Endothelial cell of umbilical vein (primary cell): ENCODE measurements at places on chromosomes 6 and 20. TPM values are rescaled to one million over a fixed set of nuclear protein-coding genes. Genes with fewer than 3 reads are reported as not detected.

GRCh38 chr6:110708295-110708950, 106.8 kb downstream of the CDK19 start:
- no peak overlapping the region for H3K4me3 ChIP-seq
- H3K36me3 ChIP-seq = no peaks in the 10 kb centered on the region
- no peak overlapping the region for H3K27ac ChIP-seq
- DNase-seq = no peak

Gene SNRPB2
- total RNA-seq = 76.0 and 81.2 TPM in 2 replicates

DNA sequence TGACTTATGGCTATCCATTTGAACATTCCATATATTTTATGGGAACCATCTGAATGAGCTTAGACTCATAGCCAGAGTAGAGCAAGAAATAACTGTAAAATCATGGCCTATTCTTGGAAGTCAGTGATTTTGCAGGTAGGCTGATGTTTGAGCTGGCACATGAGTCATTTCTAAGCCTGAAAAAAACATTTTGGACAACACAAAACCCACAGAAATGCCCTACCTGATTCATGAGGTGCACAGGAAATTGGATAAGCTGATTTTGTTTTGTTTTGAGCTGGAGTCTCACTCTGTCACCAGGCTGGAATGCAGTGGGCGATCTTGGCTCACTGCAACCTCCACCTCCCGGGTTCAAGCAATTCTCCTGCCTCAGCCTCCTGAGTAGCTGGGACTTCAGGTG, 443.0 kb downstream of the PKHD1 start:
- no peak overlapping the region for H3K4me3 ChIP-seq
- no peaks in the 10 kb centered on the region for H3K27me3 ChIP-seq
- no peaks in the 10 kb centered on the region for H3K36me3 ChIP-seq
- H3K4me1 ChIP-seq = no peaks in the 10 kb centered on the region
- H3K27ac ChIP-seq = no peak overlapping the region

GRCh38 chr6:34386316-34387137, 5.9 kb downstream of the NUDT3 start:
- H3K4me3 ChIP-seq = no peak overlapping the region
- no peak overlapping the region for H3K27ac ChIP-seq
- no peaks in the 10 kb centered on the region for H3K27me3 ChIP-seq
- H3K36me3 ChIP-seq = no peaks in the 10 kb centered on the region

GRCh38 chr20:24998631-24999445, 6.3 kb upstream of the APMAP start:
- no peaks in the 10 kb centered on the region for H3K27me3 ChIP-seq
- H3K36me3 ChIP-seq = no peaks in the 10 kb centered on the region
- H3K27ac ChIP-seq = no peak overlapping the region
- peaks cover 2% of the 10 kb centered on the region for H3K4me1 ChIP-seq
- DNase-seq = no peak

DNA sequence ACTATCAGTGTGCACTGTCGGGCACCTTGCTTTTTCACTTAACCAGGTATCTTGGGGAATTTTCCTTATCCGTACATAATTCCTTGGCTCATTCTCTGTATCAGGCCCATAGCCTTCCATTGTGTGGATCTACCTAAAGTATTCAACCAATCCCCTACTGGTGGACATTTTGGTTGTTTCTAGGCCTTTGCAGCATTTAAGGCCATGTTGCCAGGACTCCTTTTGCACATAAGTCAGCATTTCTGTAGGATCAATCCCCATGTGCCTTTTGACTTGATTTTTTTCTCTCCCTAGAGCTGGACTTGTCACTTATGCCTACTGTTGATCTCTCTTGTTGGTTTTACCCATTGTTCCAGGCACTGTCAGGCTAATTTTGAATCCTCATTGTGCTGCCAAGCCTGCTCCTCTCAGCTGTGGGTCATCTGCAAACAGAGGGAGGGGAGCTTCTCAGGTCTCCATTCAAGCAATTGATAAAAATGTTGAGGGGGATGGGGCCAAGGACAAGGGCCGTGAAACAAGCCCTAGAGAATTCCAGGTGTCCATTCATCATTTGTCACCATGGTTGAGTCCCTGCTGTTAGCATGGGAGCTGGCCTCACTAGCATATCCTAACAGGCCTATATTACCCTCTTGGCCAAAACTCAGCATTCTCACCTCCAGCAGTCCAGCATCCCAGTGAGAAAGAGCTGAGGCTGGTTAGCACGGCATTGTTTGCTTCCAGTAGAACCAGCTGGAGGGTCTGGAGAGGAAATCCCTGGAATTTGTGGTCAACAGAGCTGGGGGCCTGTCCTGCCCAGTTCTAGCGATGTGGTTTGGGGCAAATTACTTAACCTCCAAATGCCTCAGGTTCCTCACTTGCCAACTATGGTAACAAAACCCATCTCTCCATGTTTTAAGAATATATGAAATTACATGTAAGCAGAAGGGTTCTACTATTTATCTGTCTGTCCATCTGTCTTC, 178.4 kb downstream of the MRPL14 start:
- no peaks in the 10 kb centered on the region for H3K36me3 ChIP-seq
- no peaks in the 10 kb centered on the region for H3K4me1 ChIP-seq

Gene TMEM217
- 6.5 and 6.8 TPM in 2 replicates for total RNA-seq

GRCh38 chr20:13549451-13549850, 89.3 kb downstream of the TASP1 start:
- H3K36me3 ChIP-seq = no peaks in the 10 kb centered on the region
- DNase-seq = peak; percentile 75
- no peak overlapping the region for H3K27ac ChIP-seq
- no peaks in the 10 kb centered on the region for H3K4me1 ChIP-seq
- no peak overlapping the region for H3K4me3 ChIP-seq

- peak overlapping the region; percentile 24 for H3K4me3 ChIP-seq
- H3K36me3 ChIP-seq = no peaks in the 10 kb centered on the region
- no peak for DNase-seq
- H3K27ac ChIP-seq = no peak overlapping the region
- H3K27me3 ChIP-seq = peaks cover 66% of the 10 kb centered on the region
- peaks cover 17% of the 10 kb centered on the region for H3K4me1 ChIP-seq
Observed at GRCh38 chr20:2751878-2752566, 48.4 kb downstream of the CPXM1 start.

DNA sequence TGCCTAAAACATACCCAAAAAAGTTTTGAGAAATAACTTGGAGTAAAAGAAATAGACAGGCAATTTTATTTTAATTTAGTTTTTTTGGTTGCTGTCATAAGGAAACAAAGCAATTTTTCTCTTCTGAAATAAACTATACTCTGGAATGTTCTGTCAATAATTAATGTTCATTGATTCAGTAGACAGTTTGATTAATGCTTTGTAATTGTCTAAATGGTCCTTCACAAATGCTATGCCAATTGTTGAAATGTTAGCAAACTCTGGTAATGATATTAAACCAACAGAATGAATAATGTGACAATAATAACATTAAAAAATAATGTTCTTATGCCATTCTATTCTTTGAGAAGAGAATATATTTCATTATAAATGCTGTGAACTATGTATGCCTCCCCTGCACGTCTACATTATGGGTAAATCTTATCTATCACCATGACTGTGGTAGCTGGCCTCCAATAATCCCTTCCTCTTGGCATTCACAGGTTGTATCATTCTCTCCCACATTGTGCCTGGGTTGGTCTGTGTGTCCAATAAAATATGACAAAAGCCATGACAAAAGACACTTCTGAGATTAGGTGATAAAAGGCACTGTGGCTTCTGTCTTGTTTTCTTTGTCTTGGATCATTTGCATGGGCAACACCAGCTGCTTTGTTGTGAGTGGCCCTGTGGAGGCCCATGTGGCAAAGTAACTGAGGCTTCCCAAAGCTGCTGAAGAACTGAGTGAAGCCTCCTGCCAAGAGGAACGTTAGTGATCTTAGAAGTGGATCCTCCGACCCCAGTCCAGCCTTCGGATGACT, 25.1 kb downstream of the IL20RA start:
- DNase-seq = no peak
- H3K36me3 ChIP-seq = no peaks in the 10 kb centered on the region
- H3K27ac ChIP-seq = no peak overlapping the region
- no peak overlapping the region for H3K4me3 ChIP-seq
- no peaks in the 10 kb centered on the region for H3K4me1 ChIP-seq

DNA sequence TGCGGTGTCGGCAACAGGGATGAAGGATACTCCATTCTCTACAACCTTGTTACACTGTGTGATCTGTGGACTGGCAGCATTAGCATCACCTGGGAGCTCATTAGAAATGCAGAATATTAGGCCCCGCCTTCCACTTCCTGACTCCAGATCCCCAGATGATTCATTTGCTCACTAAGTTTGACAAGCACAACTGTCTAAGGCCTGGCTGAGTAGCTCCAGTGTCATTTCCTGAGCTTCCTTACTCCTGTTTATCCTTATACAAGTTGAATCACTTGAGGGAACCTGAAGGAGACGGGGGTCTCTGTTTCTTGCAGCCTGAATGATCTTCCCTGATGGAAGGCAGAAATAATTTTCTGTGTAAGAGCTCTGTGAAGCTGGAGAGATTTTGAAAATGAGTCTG, 32.7 kb upstream of the PROKR2 start:
- DNase-seq = peak; percentile 56
- no peak overlapping the region for H3K27ac ChIP-seq
- no peaks in the 10 kb centered on the region for H3K36me3 ChIP-seq
- H3K4me3 ChIP-seq = no peak overlapping the region
- H3K4me1 ChIP-seq = peaks cover 23% of the 10 kb centered on the region

Gene TRDN
- total RNA-seq = not detected in 2 replicates

DNA sequence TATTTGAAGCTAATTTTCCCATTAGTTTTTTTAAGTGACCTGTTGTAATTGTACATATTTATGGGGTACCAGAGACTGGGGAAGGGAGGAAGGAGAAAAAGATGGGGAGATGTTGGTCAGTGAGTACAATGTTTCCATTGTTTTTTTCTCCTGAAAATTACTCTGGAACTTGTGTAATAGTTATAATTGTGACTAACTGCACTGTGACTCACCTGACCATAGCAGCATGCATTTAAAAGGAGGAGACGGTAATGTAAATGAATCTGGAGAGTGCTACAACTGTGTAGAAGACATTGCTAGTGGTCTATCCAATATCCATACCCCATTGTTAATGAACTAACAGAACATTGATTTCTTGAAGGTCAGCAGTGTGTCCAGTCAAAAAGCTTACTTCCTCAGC, 133.4 kb downstream of the RFPL4B start:
- no peak overlapping the region for H3K4me3 ChIP-seq
- H3K36me3 ChIP-seq = no peaks in the 10 kb centered on the region
- H3K4me1 ChIP-seq = peaks cover 4% of the 10 kb centered on the region
- H3K27ac ChIP-seq = no peak overlapping the region
- DNase-seq = no peak
- no peaks in the 10 kb centered on the region for H3K27me3 ChIP-seq

- no peak for DNase-seq
- H3K4me3 ChIP-seq = no peak overlapping the region
- no peaks in the 10 kb centered on the region for H3K36me3 ChIP-seq
- no peaks in the 10 kb centered on the region for H3K27me3 ChIP-seq
- H3K4me1 ChIP-seq = no peaks in the 10 kb centered on the region
Observed at GRCh38 chr6:118980063-118980462, 45.1 kb upstream of the MCM9 start.

GRCh38 chr6:4155848-4156466, 20.6 kb upstream of the ECI2 start:
- DNase-seq = peak; percentile 84
- no peaks in the 10 kb centered on the region for H3K27me3 ChIP-seq
- H3K36me3 ChIP-seq = no peaks in the 10 kb centered on the region
- H3K4me3 ChIP-seq = no peak overlapping the region
- H3K4me1 ChIP-seq = peaks cover 2% of the 10 kb centered on the region

Gene STMND1
- not detected in 2 replicates for total RNA-seq

Gene IL17F
- not detected in 2 replicates for total RNA-seq

Gene ABHD12
- total RNA-seq = 36.0 and 39.6 TPM in 2 replicates

Gene NFKBIE
- 15.6 and 19.0 TPM in 2 replicates for total RNA-seq

DNA sequence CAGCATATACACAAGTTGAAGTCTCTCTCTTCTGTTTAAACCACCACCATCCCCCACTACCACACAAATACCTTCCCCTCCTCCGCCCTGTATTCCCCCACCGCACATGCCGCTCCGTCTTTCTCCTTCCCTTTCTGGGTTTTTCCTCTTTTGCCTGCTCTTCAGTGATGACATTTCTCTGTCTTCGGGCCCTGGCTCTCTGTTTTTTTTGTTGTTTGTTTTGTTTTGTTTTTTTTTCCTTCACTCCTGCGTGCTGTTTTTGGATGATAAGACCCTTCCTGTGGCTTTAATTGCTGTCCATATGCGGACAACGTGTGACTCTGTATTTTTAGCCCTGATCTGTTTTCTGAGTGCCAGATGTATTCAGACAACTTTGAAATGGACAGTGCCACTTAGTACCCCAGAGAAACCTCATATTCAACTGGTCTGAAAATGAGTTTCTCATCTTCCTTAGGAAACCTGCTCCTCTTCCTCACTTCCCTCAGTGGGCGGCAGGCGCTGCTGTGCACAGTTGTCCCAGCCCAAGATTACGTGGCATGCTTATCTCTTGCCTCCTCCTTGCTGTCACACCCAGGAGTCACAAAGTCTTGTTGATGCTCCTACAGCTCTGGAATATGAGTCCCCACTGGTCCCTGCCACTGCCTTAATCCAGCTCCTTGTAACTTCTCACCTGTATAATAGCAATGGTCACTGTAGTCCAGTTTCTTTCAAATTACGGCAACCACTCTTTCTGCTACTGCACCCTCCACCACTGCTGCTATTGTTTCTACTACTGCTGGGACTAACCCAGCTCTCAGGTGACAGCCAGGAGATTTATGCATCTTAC, 8.2 kb downstream of the PPP1R14C start:
- H3K4me3 ChIP-seq = no peak overlapping the region
- H3K27ac ChIP-seq = no peak overlapping the region
- H3K4me1 ChIP-seq = no peaks in the 10 kb centered on the region
- no peak for DNase-seq

GRCh38 chr6:36544228-36544627, 3.1 kb downstream of the STK38 start:
- no peak overlapping the region for H3K4me3 ChIP-seq
- no peak for DNase-seq
- no peaks in the 10 kb centered on the region for H3K36me3 ChIP-seq
- H3K27me3 ChIP-seq = no peaks in the 10 kb centered on the region
- peaks cover 22% of the 10 kb centered on the region for H3K4me1 ChIP-seq
- no peak overlapping the region for H3K27ac ChIP-seq

DNA sequence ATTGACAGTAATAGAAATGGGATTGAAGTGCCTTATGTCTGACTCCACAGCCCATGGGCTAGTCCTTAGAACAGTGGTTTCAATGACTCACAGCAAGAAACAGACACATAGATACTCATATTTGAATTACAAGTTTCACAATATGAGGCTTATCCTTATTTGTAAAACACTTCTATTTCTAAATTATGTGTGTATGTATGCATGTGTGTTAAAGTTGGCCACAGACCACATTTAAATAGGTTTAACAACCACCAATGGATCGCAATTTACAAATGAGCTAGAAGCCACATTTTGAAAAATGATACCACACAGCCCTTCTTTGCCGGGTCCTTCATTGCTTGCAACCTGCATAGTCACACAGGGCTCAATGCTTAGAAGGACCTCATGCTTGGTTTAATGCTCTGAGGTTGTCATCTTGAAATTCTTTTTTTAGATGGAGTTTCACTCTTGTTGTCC, 157.8 kb upstream of the PREP start:
- no peaks in the 10 kb centered on the region for H3K4me1 ChIP-seq
- H3K36me3 ChIP-seq = no peaks in the 10 kb centered on the region
- DNase-seq = no peak
- H3K27me3 ChIP-seq = no peaks in the 10 kb centered on the region

Gene RIPOR3
- total RNA-seq = not detected in 2 replicates
